Prostate gland (tissue), 2 donors: ENCODE measurements at places on chromosomes 2 and 18. TPM values are rescaled to one million over a fixed set of nuclear protein-coding genes. Genes with fewer than 3 reads are reported as not detected.

DNA sequence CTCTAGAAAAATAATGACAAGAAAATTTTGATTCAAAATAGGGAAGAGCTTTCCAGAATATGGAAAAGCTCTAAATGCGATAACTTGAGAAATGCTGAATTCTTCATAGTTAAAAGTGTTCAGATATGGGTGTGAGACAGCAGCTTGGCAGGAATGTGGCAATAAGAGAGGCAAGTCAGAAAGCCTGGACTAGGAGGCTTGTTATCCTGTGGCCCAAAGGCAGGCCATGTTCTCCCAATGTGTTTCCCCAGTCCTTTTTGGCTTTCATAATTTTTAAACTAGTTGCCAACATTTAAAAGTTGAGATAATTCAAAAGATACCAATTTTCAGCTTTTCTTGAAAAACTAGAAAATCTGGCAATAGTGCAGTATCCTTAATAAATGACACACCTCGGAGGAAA is 366.3 kb upstream of the FANCL start:
- peaks cover 4% of the 10 kb centered on the region for H3K27me3 ChIP-seq
- DNase-seq = no peak
- H3K4me1 ChIP-seq = no peaks in the 10 kb centered on the region
- no peak overlapping the region for H3K4me3 ChIP-seq
- no peaks in the 10 kb centered on the region for H3K36me3 ChIP-seq

DNA sequence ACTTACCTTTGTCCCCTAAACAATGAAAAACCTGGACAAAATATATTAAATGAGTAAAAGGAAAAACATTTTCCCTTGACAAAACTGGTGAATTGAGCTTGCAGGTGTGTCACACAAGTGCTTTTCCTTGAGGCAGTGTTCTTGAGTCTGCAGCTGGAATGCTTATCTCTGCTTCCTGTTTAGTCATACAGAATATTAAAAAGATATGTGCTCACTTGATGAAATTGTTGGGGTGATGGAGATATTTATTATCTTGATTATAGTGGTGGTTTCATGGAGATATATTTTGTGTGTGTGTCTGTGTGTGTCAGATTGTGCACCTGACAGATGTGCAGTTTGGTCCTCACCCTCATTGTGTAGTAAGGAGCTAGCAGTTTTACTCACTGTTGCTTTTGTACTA is 3.3 kb downstream of the TAF1B start:
- no peak overlapping the region for H3K4me3 ChIP-seq
- H3K27me3 ChIP-seq = no peaks in the 10 kb centered on the region
- no peak for DNase-seq
- H3K27ac ChIP-seq = no peak overlapping the region

- no peak overlapping the region for H3K27ac ChIP-seq
- no peaks in the 10 kb centered on the region for H3K27me3 ChIP-seq
- peaks cover 10% of the 10 kb centered on the region for H3K4me1 ChIP-seq
- no peak for DNase-seq
- no peaks in the 10 kb centered on the region for H3K36me3 ChIP-seq
Observed at GRCh38 chr2:102230410-102230909, 43.6 kb downstream of the IL1RL2 start.

The PIAS2 gene
- 35.2 TPM for total RNA-seq

The ANKRD62 gene
- total RNA-seq = 4.3 TPM

- no peaks in the 10 kb centered on the region for H3K27me3 ChIP-seq
- H3K4me1 ChIP-seq = no peaks in the 10 kb centered on the region
- H3K27ac ChIP-seq = no peak overlapping the region
- no peak for DNase-seq
Observed at GRCh38 chr18:21996351-21996826, 173.0 kb upstream of the GATA6 start.

DNA sequence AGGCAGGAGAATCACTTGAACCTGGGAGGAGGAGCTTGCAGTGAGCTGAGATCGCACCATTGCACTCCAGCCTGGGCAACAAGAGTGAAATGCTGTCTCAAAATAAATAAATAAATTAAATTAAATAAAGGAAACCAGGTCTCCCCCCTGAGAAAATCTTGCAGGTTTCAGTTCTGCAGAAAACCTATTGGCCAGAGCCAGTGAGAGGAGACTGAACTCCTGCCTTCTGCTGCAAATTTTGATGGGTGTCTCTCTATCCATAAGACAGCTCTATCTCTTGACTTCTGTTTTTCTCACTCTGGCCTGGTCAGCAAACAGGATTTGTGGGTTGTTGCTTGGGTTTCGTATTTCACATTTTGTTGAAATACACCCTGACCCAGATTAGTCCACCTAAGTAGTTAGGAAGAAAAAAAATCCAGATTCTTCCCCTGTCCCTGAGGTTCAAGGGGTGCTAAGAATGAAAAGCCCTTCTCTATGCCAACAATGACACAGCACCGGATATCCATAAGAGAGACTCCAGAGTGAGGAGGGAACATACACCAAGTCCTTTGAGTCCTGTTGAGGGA is 86.7 kb upstream of the MAP4K4 start:
- H3K27me3 ChIP-seq = no peaks in the 10 kb centered on the region
- no peaks in the 10 kb centered on the region for H3K4me1 ChIP-seq
- no peak for DNase-seq
- H3K27ac ChIP-seq = no peak overlapping the region

GRCh38 chr2:151782378-151783132 is 45.7 kb downstream of the ARL5A start:
- no peak for DNase-seq
- no peaks in the 10 kb centered on the region for H3K27me3 ChIP-seq
- H3K36me3 ChIP-seq = no peaks in the 10 kb centered on the region

- no peaks in the 10 kb centered on the region for H3K4me1 ChIP-seq
- DNase-seq = no peak
- no peak overlapping the region for H3K27ac ChIP-seq
- H3K4me3 ChIP-seq = no peak overlapping the region
Observed at GRCh38 chr2:157345647-157346389, 20.2 kb upstream of the ERMN start.

DNA sequence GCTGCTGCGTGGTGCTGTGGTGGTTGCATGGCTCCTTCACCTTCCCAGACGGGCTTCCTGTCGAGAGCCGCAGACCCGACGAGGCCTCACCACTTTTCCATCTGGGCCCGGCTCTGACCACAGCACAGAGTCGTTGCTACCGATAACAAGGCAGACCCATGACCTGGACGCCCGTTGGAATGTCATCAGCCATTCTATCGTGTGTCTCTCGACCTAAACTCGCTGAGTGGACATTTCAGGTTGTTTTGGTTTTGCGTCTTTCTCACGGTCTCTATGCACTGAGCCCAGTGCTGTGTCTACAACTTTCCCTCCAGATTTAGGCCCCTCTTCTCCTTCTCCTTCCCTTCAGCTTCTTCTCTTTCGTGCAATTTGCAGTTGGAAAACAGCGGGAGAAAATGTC is 204.7 kb upstream of the TPO start:
- H3K4me1 ChIP-seq = no peaks in the 10 kb centered on the region
- H3K36me3 ChIP-seq = no peaks in the 10 kb centered on the region
- H3K27me3 ChIP-seq = no peaks in the 10 kb centered on the region
- H3K4me3 ChIP-seq = no peak overlapping the region
- H3K27ac ChIP-seq = no peak overlapping the region
- no peak for DNase-seq

The SCG2 gene
- total RNA-seq = 5.4 TPM

The LHCGR gene
- not detected for total RNA-seq

The CNGA3 gene
- total RNA-seq = 1.1 TPM

The ADAM23 gene
- total RNA-seq = 1.3 TPM

GRCh38 chr2:8659092-8659734 is 22.6 kb upstream of the ID2 start:
- H3K27ac ChIP-seq = no peak overlapping the region
- no peaks in the 10 kb centered on the region for H3K36me3 ChIP-seq
- H3K4me3 ChIP-seq = no peak overlapping the region
- DNase-seq = no peak
- no peaks in the 10 kb centered on the region for H3K4me1 ChIP-seq

DNA sequence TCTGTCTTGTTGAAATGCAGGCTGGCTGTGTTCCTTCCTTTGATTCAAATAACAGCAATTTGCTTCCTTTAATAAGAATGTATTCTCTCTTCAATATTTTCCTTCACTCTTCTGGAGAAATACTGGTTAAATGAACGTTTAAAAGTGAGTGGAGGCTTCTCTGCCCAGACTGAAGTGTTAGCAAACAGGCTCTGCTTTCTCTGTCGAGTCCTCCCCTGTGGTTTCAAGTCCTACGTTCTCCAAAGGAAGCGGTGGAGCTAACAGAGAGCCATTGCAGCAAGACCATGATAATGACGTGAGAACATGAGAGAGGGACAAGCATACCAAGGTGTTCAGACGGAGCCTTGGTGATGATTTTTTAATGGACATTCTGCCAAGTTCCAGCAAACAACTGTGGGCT is 26.2 kb upstream of the PID1 start:
- H3K27ac ChIP-seq = no peak overlapping the region
- no peak overlapping the region for H3K4me3 ChIP-seq
- H3K4me1 ChIP-seq = no peaks in the 10 kb centered on the region
- no peak for DNase-seq
- H3K27me3 ChIP-seq = no peaks in the 10 kb centered on the region

The IL18RAP gene
- not detected for total RNA-seq

GRCh38 chr18:74509856-74510769 is 13.9 kb downstream of the CNDP2 start:
- H3K4me1 ChIP-seq = no peaks in the 10 kb centered on the region
- DNase-seq = no peak
- no peaks in the 10 kb centered on the region for H3K36me3 ChIP-seq
- H3K27me3 ChIP-seq = no peaks in the 10 kb centered on the region
- no peak overlapping the region for H3K27ac ChIP-seq
- H3K4me3 ChIP-seq = no peak overlapping the region

DNA sequence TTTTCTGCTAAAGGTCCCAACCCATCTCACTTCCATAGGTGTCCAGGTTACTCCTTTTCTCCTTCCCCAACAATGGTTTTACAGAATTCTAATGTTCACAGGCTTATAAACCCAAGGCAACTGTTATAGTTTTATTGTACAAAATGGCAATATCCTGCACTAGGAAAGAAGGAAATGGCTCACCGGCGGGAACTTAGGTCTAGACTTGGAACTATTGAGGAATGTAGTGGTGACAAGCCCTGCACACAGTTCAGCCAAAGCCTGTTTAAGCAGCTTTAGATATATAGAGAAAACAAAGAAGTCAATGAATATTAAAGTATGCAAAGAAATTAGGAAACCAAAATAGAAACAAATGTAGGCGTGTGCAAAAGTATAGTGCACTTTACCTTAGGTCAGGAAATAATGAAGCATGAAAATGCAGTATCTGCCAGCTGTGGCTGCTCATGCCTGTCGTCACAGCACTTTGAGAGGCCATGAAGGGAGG is 22.7 kb upstream of the KCNG3 start:
- no peaks in the 10 kb centered on the region for H3K27me3 ChIP-seq
- H3K36me3 ChIP-seq = no peaks in the 10 kb centered on the region
- H3K4me3 ChIP-seq = no peak overlapping the region
- H3K4me1 ChIP-seq = no peaks in the 10 kb centered on the region

GRCh38 chr2:120293096-120294007 is 40.7 kb downstream of the RALB start:
- no peaks in the 10 kb centered on the region for H3K27me3 ChIP-seq
- DNase-seq = no peak
- H3K4me1 ChIP-seq = peaks cover 17% of the 10 kb centered on the region
- peak overlapping the region; percentile 63 for H3K27ac ChIP-seq

GRCh38 chr18:27673861-27674260 is 488.8 kb upstream of the CHST9 start:
- H3K36me3 ChIP-seq = no peaks in the 10 kb centered on the region
- H3K4me3 ChIP-seq = no peak overlapping the region
- peaks cover 2% of the 10 kb centered on the region for H3K27me3 ChIP-seq
- H3K27ac ChIP-seq = no peak overlapping the region

DNA sequence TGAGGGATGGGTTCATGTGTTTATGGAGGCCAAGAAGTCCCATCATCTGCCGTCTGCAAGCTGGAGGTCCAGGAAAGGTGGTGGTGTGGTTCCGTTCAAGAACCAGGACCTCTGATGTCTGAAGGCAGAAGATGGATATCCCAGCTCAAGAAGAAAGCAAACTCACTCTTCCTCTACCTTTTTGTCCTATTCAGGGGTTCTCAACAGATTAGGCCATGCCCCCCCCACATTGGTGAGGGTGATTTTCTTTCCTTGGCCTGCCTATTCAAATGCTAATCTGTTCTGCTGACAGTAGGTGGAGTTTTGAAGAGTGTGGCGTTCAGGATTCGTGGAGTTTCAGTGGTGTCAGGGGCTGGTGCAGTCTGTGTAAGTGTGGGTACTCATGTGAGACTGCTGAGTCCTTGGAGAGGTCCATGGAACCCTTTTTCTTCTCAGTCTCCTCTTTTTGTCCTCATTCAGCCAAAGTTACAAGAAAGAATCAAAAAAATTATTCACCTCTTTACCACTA is 5.9 kb downstream of the MSL3B start:
- no peaks in the 10 kb centered on the region for H3K4me1 ChIP-seq
- no peak for DNase-seq
- H3K36me3 ChIP-seq = no peaks in the 10 kb centered on the region
- no peak overlapping the region for H3K27ac ChIP-seq

GRCh38 chr2:30927465-30928075 is 120.3 kb upstream of the CAPN13 start:
- no peak for DNase-seq
- H3K27ac ChIP-seq = no peak overlapping the region
- H3K4me3 ChIP-seq = no peak overlapping the region
- H3K27me3 ChIP-seq = no peaks in the 10 kb centered on the region
- no peaks in the 10 kb centered on the region for H3K36me3 ChIP-seq

The RSAD2 gene
- 8.3 TPM for total RNA-seq

DNA sequence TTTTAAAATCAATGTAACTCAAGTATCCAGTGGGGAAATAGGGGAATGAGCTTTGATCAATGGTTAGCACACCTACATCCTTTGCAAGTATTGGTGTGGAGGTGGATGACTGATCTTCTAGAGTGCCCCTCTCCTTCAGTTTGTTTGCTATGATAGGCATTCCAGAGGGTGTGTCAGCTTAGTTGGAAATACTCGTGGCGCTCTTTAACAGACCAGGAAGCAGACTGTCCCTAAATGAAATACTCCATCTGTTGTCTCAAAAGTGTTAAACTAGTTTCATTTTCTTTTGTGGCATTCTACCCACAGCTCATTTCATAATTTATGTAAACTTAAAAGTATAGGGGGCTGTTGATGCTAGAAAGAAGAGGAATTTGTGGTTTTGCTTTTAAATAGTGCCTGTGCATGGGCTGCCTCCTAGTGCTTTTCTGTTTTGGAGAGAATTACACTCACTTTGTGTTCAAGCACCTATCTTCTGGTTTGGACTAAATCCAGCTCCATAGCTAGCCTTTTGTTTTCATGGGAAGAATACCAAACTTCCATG is 66.2 kb downstream of the STAT1 start:
- no peaks in the 10 kb centered on the region for H3K27me3 ChIP-seq
- H3K4me3 ChIP-seq = no peak overlapping the region
- no peak for DNase-seq
- no peak overlapping the region for H3K27ac ChIP-seq
- H3K36me3 ChIP-seq = no peaks in the 10 kb centered on the region

GRCh38 chr2:191385416-191386160 is 140.4 kb downstream of the MYO1B start:
- no peaks in the 10 kb centered on the region for H3K4me1 ChIP-seq
- no peak overlapping the region for H3K27ac ChIP-seq
- no peaks in the 10 kb centered on the region for H3K27me3 ChIP-seq
- no peak overlapping the region for H3K4me3 ChIP-seq
- no peak for DNase-seq

- peaks cover 11% of the 10 kb centered on the region for H3K4me1 ChIP-seq
- H3K4me3 ChIP-seq = peak overlapping the region; percentile 61
- H3K27ac ChIP-seq = no peak overlapping the region
- no peaks in the 10 kb centered on the region for H3K27me3 ChIP-seq
- DNase-seq = peak; percentile 25
Observed at GRCh38 chr2:237968048-237968862, 1.4 kb downstream of the UBE2F start.

The BCL2L11 gene
- total RNA-seq = 28.3 TPM
